Epithelial cell of prostate (primary cell): ENCODE measurements at places on chromosomes 2 and 18.

DNA sequence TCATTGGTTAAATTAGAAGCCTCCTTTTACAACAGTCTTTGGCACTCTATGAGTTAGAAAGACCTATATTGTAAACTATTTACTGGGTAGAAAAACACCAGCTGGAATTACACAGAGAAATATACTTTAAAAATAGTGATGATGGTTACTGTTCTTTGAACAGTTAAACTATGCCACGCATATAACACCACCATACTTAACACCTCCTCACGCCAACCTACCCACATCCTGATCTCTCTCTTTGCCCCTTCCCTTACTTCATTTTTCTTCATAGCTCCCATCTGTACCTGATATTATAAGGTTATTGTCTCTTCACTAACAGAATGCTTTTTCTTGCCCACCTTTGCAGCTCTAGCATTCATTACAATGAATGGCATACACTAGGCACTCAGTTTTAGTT, 173.8 kb downstream of the DPP4 start:
- DNase-seq = no peak

DNA sequence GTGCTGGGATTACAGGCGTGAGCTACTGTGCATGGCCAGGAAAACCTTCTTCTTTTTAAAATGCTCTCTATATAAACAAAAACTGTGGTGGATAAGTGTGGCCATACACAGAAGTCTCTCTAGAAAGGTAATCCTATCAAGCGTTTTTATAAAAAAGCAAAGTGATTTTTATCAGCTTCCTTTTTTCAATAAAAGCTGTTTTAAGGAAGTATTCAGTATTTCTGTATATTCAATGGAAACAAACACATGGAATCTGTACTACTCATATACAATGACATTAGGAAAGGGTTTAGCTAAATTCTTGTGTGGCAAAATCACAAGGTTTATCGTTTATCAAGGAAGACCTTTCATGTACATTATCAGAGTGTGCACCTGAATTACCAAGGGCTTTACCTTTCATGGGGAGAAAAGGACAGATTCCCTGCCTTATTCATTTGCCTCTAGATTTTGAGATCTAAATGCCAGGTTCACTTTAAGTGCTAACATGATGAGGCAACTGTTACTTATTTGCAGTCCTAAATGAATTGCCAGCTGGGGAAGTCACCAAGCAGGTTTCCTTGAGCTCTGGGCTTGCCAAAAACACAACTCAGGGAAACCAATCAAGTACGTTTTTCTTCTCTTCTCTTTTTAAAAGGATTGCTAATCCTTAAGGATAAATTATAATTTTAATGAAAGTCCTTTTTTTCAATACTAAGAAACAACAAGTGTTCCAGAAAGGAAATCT, 70.8 kb downstream of the RTN4 start:
- DNase-seq = no peak

GRCh38 chr2:71389384-71390072, 57.9 kb downstream of the ZNF638 start:
- DNase-seq = no peak

DNA sequence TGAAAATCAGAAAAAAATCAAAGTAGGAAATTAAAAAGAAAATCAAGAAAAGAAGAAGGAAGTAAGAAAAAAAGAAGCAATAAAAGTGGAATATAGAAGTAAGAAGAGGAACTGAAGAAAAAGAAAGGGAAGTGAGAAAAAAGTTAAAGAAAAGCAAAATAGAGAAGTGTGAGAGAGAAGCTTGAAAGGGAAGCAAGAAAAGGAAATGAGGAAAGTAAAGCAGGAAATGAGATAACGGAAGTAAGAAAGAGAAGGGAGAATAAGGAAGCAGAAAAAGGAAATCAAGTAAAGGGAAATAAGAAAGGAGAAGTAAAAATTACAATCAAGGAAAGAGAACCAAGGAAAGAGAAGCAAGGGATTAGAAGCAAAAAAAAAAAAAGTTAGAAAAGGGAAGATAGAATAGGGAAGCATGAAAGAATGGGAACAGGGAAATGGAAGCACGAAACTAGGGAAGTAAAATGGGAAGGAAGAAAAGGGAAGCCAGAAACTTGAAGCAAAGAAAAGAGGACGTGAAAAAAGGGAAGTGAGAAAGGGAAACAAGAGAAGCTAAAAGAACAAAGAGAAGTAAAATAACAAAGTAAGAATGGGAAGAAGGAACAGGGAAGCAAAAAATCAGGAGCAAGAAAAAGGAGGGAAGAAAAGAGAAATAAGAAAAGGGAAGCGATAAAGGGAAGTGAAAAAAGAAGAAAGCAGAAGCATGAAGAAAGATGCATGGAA, 243.3 kb upstream of the NCKAP5 start:
- no peak for DNase-seq

- DNase-seq = no peak
Observed at GRCh38 chr18:13982126-13982525, 66.8 kb upstream of the MC2R start.

GRCh38 chr18:59056706-59057492, 82.8 kb upstream of the SEC11C start:
- no peak for DNase-seq

DNA sequence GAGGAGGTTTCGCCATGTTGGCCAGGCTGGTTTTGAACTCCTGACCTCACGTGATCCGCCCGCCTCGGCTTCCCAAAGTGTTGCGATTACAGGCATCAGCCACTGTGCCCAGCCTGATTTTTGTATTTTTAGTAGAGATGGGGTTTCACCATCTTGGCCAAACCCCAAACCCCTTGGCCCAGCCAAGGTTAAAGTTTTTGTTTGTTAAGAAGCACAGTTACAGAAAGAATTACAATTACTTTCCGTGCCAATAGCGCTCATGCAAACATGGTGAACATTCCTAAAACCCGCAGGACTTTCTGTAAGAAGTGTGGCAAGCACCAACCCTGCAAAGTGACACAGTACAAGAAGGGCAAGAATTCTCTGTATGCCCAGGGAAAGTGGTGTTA, 26.1 kb downstream of the ITSN2 start:
- DNase-seq = no peak

DNA sequence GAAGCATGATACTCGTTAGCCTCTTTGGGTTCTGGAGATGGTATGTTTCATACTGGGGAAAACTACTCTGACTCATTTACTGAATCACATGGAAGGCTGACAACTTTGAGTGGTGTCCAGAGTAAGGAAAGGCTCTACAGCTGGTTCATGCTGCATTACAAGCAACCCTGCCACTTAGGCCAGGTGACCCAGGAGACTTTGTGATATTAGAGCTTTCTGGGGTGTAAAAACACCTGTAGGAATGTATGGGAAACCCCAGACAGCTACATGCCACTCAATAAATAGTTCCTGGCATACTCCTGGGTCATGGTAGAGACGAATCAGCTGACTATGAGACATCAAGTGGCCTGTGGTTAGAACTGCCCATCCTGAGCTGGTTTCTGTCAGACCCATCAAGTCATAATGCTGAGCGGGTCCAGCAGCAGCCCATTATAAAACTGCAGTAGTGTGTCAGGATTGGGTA, 21.3 kb upstream of the TCF7L1 start:
- DNase-seq = peak; percentile 46

GRCh38 chr2:240963065-240963867, 35.2 kb upstream of the SNED1 start:
- DNase-seq = no peak

- DNase-seq = no peak
Observed at GRCh38 chr2:227052879-227053278, 111.1 kb downstream of the COL4A4 start.

GRCh38 chr2:197293252-197294007, 17.1 kb downstream of the ANKRD44 start:
- DNase-seq = no peak

GRCh38 chr2:229748950-229749349, 34.6 kb upstream of the DNER start:
- no peak for DNase-seq

DNA sequence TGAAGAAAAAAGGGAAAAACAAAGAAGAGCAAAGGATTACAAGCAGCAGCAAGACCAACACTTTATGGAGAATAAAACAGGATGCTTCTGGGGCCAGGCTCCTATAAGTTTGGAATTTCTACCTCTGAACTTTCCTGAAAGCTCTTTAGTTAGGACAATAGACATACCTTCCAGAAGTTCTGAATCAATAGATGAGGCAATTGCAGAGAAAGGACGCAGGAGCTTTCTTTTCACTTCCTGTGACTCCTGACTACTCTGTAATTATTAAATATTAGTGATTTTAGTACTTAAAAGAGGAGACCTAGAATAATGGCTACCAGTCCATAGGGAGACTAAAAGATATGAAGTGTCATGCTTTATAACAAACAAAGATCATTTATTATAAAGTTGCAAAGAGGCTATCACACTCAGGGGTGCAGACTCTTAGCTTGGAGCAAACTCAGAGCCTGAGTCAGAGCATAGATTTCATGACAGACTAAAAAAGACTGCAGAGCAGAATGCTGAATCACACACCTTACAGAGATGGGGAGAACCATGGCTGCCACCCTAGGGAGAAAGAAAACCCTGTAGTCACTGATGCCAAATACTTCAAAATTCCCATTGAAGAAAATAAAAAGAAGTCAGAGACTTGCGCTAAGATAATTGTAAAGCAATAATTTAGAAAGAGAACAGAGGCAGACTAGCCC, 52.5 kb upstream of the FAM136A start:
- DNase-seq = no peak

GRCh38 chr2:12702168-12703121, 14.3 kb upstream of the TRIB2 start:
- peak; percentile 87 for DNase-seq

DNA sequence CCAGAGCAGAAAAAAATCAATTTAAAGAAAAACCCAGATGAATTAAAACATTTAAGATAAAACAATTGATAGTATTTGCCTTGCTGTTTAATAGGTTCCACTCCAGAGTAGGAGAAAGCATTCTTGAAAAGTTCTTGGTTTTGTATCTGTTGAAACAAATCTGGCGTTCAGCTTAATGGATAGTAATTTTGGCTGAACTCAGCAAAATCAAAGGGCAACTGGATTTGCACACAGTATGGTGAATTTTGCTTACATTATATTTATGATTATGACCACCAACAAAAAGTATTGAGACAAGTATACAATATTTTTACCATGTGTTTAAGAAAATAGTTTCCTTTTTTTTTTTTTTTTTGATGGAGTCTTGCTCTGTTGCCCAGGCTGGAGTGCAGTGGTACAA, 34.0 kb downstream of the SLC4A10 start:
- DNase-seq = no peak

- DNase-seq = no peak
Observed at GRCh38 chr2:10003206-10004125, 39.9 kb upstream of the KLF11 start.

DNA sequence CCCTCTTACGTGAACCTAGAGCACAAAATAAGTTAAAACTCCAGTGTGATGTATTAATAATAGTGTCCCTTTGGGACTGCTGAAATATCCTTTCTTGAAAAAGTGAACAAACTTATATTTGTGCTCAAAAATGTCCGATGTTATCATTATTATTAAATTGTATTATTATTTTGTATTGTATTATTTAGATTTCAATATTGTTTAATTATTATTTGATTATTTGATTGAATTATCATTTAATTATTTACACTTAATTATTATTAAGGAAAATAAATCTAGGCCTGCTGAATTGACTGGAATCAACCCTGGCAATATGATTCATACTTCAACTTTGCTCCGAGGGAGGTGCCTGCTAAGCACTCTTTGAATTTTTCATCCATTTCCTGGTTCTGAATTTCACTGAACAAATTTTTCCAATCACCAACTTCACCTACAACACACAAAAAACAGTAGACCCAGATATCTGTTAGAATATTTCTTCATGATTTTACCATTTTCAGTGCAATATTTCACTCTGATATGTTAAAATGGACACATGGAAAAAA, 10.9 kb upstream of the EIF2AK2 start:
- no peak for DNase-seq

GRCh38 chr2:221104361-221104811, 467.7 kb downstream of the EPHA4 start:
- no peak for DNase-seq

GRCh38 chr2:164761737-164762460, 79.7 kb downstream of the COBLL1 start:
- DNase-seq = no peak

DNA sequence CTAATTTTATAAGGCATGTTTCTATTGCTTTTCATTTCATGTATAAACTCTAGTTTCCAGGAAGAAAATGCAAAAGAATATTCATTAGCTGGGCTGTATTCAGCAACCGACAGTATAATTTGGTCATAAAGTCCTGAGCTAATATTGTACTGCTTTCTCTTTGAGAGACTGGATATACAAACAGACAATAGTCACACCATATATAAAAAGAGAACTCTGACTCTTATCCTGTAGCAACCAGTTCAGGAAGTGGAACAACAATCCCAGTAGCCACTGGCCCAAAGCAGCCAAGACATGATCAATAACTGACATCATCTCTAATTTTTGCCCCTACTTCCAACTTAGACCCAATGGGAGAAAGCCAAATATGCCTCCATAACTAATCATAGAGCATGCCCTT, 160.8 kb downstream of the FSIP2 start:
- no peak for DNase-seq

DNA sequence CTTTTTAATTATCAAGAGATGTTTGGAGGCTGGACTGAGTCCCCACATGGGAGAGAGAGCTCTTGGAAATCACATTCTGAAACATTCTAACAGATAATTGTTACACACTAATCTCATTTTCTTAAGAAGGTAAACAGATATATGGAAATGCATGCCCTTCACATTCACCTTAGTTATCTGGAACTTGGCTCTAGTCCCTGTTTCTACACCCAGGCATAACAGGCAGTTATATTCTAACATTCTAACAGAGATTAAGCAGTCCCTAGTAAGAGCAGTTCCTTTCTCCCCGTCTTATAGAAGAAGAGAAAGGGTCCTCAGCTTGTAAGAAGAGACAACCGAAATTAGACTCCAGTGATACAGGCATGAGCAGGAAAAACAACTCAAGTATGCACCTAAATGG, 385.4 kb downstream of the SOX11 start:
- no peak for DNase-seq

DNA sequence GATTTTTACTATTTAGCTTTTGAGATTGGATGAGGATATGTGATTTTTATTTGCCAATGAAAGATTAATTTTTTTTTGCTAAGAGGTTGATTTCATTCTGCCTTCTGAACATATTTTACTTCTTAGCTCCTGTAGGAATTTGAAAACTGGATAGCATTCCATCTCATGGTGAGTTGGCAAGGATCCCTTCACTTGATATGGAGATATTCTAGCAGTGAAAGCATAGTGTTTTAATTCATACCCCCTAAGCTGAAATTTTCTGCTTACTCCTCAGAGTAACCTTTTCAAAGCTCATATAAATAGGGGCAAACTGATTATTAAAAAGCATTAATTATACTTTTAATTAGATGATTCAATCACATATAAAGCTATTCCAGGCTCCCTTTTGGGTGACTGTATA, 61.0 kb upstream of the KCNJ3 start:
- no peak for DNase-seq

DNA sequence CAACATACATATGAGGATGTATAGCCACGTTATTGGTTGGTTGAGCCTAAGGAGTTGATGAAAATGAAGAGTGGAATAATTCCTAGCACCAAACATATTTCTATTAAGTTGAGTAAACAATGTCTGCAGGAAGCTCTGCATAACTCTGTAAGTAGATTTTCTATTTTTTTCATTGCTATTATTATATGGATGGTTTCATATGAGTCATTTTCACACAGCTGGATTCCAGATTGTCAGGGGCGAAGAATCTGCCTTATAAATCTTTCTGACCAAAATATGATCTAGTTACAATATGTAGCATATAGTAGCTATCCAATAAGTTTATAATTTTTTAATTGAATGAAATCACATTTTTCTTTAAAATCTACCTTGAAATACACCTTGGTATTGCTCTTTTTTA, 468.0 kb upstream of the PKDCC start:
- no peak for DNase-seq
